ENCODE measurements at places on chromosomes 6 and 20. TPM values are rescaled to one million over a fixed set of nuclear protein-coding genes. Genes with fewer than 3 reads are reported as not detected.

Gene MAP7
- total RNA-seq: 0.95 TPM

Gene PRDM13
- total RNA-seq: 3.4 TPM

Gene OPRM1
- total RNA-seq: not detected

Gene PRICKLE4
- not detected for total RNA-seq

Gene PTK7
- total RNA-seq: 61.8 TPM

Gene DLK2
- 1.4 TPM for total RNA-seq

Gene LINC00237
- not detected for total RNA-seq

Gene C20orf144
- total RNA-seq: not detected

Gene RRAGD
- total RNA-seq: 9.4 TPM

Gene LZTS3
- total RNA-seq: 3.2 TPM

Gene SMPDL3A
- total RNA-seq: 6.0 TPM

Gene TMEM244
- 2.7 TPM for total RNA-seq

Gene LAMA2
- 0.65 TPM for total RNA-seq

Gene ISM1
- 0.46 TPM for total RNA-seq

Gene ADAT2
- 10.6 TPM for total RNA-seq

Gene AMD1
- total RNA-seq: 133 TPM

Gene C20orf204
- 1.1 TPM for total RNA-seq

Gene PDE10A
- total RNA-seq: 6.8 TPM

Gene GNMT
- not detected for total RNA-seq

Gene SLC22A1
- 2.8 TPM for total RNA-seq

Gene GRM1
- not detected for total RNA-seq
